ENCODE measurements at places on chromosomes 6 and 20.

DNA sequence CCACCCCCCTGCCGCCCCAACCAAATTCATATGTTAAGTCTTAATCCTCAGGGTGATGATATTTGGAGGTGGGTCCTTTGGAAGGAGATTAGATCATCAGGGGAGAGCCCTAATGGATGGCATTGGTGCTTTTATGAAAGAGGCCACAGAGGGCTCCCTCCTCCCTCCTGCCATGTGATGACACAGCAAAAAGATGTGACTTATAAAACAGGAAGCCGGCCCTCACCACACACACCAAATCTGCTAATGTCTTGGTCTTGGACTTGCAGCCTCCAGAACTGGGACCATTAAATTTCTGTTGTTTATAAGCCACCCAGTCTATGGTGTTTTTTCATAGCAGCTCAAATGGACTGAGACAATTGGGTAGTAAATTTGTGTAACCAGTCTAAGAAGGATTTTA is 176.3 kb downstream of the ADGRG6 start:
- DNase-seq, result no peak

DNA sequence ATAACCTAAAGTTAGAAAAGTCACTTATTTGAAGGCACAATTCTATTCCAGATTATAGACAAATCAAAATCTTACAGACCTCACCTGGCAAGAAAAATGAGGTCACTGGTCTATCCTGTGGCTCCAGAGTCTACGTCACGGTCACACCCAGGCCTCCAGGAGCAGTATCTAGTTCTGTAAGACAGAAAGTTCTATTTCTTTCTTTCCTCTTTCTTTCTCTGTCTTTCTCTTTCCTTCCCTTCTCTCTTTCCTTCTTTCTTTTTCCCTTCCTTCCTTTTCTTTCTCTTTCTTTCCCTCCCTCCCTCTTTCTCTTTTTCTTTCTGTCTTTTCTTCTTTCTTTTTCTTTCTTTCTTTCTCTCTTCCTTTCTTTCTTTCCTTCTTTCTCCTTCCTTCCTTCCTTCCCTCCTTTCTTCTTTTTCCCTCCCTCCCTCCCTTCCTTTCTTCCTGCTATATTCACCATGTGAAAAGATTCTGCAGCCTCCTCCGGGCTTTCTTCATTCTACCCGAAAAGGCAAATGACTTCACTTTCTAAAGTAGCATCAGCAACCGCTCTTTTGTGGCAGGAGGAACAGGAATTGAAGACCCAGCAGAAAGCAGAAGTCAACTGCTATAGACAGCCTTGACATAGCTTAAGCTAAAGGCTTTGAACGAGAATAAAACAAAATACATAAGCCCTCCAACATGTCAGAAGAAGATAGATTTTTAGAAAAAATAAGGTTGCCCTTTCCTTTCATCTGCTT is 83.9 kb upstream of the SIRPG start:
- DNase-seq, result no peak

- no peak for DNase-seq
Observed at GRCh38 chr6:156779206-156780094, 2.3 kb downstream of the ARID1B start.

- no peak for DNase-seq
Observed at GRCh38 chr6:470901-471448, 79.4 kb downstream of the IRF4 start.

DNA sequence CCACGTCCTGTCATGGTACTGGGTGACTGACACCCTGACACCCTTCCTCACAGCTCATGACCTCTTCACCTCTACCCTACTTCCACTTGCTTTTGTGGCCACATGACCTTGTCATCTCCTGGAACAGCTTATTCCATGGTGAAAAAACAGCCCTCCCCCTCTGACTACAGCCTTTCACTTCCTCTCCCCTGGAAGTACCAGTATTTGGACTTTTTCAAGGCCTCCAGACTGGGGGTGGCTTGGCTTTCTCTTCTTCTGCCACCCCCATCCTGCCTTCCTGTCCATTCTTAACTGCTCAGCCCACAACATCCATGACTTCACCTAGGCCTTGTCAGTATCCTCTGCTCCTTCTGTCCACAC is 168.4 kb downstream of the CARMIL1 start:
- no peak for DNase-seq

DNA sequence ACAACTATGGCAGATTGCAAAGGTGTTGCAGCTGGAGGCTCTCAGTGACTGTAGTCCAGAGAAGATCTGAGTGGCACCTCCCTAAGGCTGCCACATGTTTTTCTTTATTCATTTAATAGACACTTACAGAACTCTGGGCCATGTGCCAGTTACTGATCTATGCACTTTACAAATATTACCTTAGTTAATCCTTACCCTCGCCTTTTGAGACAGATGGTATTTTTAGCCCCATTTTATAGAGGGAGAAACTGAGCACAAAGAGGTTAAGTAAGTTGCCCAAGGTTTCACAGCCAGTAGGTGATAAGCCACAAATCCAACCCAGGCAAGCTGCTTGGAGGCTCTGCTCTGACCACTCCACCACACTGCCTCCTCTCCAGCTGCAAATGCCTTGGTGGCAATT is 6.5 kb upstream of the SCRT2 start:
- no peak for DNase-seq

GRCh38 chr6:143652841-143653331 is 24.9 kb upstream of the PHACTR2 start:
- DNase-seq, result no peak

DNA sequence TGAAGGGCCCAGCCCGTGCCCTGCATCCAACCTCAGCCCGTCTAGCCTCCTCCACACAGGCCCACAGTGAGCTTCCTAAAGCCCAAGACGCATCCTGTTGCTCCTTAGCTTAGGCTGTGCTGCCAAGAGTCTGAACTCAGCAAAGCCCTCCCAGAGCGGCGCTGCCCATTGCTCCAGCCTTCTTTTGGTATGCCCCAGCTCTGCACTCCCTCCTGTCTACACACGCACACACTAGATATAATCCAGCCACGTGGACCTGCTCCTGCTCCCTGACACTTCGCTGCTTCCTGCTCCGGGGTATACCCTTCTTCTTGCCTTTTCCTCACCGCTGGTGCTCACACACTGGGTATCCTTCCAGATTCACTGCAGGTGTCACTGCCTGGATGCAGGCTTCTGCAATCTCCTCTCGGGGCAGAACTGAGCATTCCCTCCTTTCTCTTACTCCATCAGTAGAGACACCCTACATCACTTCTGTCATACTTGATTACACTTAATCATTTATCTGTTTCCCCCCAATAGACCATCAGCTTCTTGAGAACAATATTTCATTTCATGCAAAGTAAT is 23.8 kb downstream of the GABRR2 start:
- DNase-seq, result no peak

DNA sequence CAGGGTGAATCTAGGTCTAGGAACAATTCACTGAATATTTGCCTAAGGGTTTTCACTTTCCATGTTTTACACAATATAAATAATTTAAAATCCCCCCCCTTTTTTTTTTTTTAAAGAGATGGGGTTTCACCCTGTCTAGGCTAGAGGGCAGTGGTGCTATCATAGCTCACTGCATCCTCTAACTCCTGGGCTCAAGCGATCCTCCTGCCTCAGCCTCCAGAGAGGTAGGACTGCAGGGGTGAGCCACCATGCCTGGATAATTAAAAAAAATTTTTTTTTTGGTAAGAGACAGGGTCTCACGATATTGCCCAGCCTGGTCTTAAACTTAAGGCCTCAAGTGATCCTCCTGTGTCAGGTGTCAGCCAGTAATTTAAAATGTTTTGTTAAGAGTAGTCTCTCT is 17.8 kb downstream of the QKI start:
- no peak for DNase-seq

- no peak for DNase-seq
Observed at GRCh38 chr6:125469915-125470314, 168.1 kb upstream of the HDDC2 start.

DNA sequence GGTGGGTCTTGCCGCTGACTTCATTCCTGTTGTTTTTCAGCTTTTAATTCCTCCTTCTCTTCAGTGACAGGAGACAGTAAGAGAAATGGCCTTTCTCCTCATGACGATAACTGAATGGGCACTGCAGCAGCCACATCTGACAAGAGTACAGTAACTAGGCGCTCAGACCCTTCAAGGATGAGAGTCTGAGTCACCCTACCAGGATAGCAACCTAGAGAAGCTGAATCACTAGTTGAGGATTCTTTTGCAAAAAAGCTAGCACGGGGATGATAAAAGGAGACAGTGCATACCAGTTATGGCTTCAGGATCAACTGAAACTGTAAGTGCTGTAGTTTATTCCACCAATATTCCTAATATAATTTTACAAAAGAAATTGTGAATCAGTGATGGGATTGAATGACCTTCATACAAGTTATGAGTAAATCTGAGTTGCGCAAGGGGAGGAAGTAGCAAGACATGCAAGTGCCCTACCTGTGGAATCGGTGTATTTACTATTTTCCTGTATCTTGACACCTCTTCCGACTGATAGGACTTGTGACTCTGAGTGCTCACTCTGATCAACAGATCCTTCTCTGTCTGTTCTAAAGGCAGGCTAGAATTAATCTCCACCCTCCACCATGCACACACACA is 161.8 kb upstream of the GRIK2 start:
- DNase-seq, result no peak

- no peak for DNase-seq
Observed at GRCh38 chr6:93992976-93993375, 573.6 kb upstream of the EPHA7 start.

GRCh38 chr6:100186552-100186951 is 192.5 kb upstream of the MCHR2 start:
- DNase-seq, result no peak

GRCh38 chr6:75409928-75410327 is 83.7 kb downstream of the FILIP1 start:
- no peak for DNase-seq

GRCh38 chr6:135358251-135358821 is 139.2 kb downstream of the AHI1 start:
- DNase-seq, result no peak

GRCh38 chr6:8481727-8482126 is 46.4 kb upstream of the SLC35B3 start:
- DNase-seq, result no peak

DNA sequence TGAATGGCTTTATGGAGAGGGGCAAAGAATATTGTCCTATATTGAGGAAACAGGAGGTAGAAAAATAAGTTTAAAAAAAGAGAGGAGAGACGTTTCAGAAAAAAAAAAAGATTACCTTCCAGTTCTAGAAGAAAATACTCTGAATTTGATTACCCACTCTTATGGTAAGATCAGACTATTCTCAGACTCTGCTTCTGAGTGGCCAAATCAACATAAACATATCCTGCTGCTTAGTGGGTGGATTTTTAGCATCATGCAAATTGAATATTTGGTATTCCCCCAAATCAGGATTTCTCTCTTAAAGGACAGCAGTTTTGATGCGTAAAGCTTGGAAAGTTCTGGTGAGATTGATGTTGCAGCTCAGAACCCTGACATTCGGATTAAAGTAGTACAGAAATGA is 946.6 kb downstream of the TFAP2A start:
- no peak for DNase-seq

- DNase-seq, result no peak
Observed at GRCh38 chr6:144500892-144501291, 215.8 kb downstream of the UTRN start.

DNA sequence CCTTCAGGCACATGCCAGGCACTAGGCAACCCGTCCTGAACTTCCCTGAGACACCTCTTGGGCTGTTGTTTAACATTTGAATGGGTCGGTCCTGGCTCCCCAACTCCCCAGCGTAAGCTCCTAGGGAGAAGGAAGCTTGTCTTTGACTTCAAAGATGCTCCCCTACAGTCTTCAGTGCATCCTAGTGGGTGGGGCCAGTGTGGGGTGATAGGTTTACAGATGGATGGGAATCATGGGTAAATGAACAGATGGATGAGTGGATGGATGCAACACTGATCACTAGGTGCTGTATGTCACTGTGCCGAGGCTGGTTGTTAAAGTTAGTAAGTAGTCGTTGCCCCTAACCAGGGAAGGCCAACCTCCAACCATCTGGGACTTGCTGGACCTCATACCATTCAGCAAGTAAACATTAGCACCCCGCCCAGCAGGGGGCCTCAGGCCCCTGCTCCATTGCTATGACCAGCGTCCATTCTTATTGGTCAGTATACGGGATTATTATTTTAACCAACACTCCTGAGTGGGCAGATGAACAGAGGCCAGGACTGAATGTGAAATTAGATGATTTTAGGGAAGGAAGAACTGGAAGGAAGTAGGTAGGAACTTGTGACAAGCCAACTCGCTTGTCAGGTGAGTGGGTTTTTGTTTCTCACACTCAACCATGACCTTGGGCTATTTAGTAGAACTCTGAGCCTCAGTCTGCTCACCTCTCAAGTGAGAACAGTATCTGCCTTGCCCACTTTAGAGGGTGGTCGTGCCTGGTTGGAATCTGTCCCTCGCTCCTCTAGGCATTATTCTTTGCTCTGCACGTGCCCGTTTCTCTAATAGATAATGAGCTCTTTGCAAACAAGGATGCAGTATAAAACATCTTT is 82.9 kb upstream of the FOXP4 start:
- no peak for DNase-seq

DNA sequence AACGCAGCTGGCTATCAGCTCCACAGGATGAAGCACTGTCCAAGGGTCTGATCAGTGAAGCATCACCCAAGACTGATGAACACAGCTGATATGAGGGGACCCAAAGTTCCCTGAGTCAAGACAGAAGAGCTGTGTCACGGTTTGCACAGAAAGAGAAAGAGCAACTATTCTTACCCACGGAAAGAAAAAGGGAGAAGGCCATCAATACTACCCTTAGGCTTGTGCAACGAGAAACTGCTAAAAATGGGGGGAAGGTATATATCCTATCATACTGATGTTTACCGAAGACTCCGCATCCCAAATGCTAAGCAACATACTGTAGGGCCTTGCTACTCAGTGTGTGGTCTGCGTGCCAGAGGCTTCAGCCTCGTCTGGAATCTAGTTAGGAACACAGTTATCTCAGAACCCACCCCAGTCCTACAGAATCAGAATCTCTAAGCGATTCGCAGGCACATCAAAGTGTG is 665 bp downstream of the FASTKD5 start:
- DNase-seq, result no peak

DNA sequence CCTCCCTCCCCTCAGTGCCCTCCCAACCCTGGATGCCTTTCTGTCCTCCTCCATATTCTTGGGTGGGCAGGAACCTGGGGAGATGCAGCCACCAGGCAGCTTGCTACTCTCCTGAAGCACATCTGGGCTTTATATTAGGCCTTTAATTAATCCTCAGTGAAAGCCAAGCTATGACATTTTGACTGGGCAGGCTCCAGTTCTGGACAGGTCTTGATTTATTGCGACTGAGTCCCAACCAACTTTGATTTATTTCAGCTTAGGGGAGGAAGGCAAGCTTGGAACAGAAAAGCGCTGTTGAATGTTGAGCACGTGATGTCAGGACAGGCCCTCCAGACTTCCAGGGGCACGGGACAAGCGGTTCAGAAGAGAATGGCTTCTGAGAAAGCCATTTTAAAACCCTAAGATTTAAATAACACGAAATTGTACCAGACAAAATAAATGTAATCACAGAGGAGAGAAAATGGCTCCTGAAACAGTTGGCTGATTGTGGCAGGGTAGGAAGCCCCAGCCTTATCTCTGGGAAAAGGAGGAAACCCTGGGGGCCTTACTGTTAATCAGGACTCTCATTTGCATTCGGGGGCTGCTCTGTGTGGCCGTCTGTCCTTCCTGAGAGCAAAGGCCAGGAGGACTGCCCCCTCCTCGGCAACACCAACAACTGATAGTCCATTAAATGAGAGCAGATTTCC is 294.2 kb downstream of the FOXC1 start:
- no peak for DNase-seq

DNA sequence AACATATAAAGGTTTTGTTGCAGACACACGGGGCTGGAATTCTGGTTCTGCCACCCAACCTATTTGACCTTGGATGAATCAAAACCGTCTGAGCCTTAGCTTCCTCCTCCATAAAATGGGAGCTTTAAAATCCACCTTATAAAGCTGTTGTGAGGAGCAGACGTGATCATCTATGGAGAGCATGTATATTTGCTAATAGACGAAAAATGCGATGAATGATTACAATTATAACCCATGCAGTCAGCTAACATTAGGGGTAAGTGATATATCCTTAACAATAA is 586 bp upstream of the NUP153 start:
- DNase-seq, result no peak

Data from mesothelial cell of epicardium (in vitro differentiated cells).